Left hindlimb (tissue), 1 donor: ENCODE measurements at places on chromosomes 3 and 15.

- no peak for DNase-seq
Observed at GRCh38 chr3:144989807-144990206, 1018.2 kb downstream of the DIPK2A start.

- peak; percentile 88 for DNase-seq
Observed at GRCh38 chr15:89654847-89655805, at the start of gene KIF7. KIF7 (minus strand) TSS chr15:89655467; CDS start chr15:89652930, 2,537 bp downstream.

GRCh38 chr3:5437783-5438323 lies 250.3 kb downstream of the EDEM1 start:
- DNase-seq: no peak

- no peak for DNase-seq
Observed at GRCh38 chr3:160302806-160303205, 77.6 kb downstream of the C3orf80 start.

DNA sequence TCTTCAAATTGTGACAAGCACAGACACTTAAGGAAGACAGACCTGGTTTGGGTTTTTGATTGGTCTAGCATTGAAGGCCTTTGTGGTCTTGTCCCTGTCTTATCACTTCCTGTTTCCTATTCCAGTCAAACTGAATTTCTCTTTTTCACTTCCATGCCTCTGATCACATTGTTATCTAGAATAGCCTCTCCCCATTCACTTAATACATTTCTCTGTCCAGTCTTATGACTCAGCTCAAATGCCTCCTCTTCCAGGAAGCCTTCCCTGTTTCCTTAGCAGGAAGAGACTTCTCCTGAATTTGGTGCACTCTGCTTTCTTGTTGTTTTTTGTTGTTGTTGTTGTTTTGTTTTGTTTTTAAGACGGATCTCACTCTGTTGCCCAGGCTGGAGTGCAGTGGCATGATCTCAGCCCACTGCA lies 45.5 kb downstream of the LIMD1 start:
- no peak for DNase-seq

- no peak for DNase-seq
Observed at GRCh38 chr3:112302881-112303763, 9.1 kb upstream of the SLC9C1 start.

GRCh38 chr3:40045051-40045450 lies 235.6 kb downstream of the MYRIP start:
- DNase-seq: no peak

GRCh38 chr3:16789344-16790120 lies 95.2 kb upstream of the PLCL2 start:
- no peak for DNase-seq

- no peak for DNase-seq
Observed at GRCh38 chr3:85594676-85595075, 635.9 kb downstream of the CADM2 start.

DNA sequence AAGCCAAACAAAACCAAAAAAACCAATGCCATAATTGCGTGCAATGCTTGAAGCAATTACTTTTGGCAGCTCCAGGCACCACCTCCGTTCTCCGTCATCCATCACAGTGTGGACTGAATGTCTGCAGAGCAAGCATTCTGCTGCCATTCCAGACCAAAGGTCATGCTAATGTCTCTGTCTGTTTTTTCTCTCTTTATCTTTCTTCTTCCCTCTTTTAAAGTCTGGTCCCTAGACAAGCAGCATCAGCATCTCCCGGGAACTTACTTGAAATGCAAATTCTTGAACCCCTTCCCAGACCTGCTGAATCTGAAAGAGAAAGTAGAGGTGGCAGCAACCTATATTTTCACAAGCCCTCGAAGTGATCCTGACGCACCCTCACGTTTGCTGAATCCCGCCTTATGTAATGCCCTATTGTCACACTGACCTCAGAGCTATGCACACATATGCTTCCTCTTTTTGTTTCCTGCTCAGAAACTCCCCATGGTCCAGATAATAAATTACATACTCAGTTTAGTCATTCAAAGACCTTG lies 297.3 kb upstream of the PROK2 start:
- no peak for DNase-seq

- no peak for DNase-seq
Observed at GRCh38 chr3:69944931-69945493, 54.5 kb upstream of the SAMMSON start.

DNA sequence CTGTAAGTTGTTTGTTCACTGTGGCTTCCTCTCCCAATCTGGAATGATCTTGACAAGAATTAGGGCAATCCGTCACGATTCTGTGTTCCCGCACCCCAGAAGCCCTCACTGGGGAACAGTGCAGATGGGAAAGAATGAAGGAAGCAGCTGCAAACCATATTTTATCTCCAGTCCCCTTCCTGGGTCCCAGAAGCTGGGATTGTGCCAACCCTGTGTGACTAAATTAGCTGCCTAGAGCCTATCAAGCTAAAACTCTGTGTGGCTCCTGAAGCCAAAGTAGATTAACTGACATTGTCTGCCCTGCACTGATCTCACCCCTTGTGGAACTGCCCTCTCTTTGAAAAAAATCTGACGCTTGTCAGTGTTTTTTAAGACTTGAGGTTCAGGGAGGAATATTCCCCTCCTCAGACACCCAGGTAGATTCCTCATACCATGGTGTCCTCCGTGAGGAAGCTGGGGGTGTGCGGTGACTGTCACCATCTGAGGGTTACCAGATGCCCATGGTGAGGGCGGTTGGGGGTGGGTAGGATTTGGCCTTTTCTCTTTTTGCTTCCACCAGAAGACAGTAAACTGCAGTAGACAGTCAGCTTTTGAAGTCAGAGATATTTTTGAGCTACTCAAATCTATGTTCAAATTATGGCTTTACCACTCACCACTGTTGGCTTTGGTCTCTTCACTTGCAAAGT lies 358.3 kb upstream of the TPM1 start:
- DNase-seq: peak; percentile 54

GRCh38 chr3:52533623-52534280 lies at the start of gene NT5DC2:
NT5DC2 (minus strand) TSS chr3:52533857; CDS start chr3:52533737, 120 bp downstream.
- DNase-seq: peak; percentile 85

DNA sequence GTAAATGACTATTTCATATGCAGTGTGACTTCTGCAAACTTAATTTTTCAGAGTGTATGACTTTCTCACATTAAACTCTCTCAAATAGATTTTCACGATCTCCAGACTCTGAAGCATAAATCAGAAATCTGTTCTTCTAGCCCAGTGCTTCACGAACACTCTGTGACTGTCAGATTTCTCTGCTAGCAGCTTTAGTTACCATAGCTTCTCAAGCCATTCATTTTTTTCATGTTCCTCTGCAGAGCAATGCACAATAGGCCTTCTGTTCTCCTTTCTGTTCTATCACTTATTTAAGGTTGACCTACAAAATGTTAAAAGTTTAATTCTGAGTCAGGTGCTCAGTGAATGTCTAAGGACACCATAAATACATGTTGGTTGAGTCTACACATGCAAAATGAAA lies 1102.2 kb downstream of the TUSC7 start:
- DNase-seq: no peak

GRCh38 chr15:84811151-84811550 lies 6.0 kb upstream of the ALPK3 start:
- DNase-seq: no peak

- no peak for DNase-seq
Observed at GRCh38 chr3:131326307-131326706, 55.3 kb upstream of the NUDT16 start.

DNA sequence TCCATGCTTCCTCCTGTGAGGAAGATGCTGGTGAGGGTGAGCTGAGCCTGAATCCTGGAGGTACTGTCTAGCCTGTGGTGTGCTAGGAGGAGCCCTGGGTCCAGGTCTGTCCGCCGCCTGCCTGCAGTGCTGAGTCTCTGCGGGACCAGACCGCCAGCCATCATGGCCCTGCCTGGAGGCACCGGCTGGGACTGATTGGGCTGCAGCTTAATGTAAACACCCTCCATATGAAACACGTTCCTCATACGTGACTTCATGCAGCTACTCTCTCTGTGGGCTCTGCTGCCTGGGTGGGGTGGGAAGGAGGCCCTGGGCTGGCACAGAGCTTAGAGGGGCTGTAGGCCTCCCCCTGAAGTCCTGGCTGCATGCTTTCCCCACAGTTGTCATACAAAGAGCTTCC lies 67.4 kb downstream of the FBLN2 start:
- DNase-seq: no peak

GRCh38 chr15:53159458-53159857 lies 369.3 kb upstream of the ONECUT1 start:
- DNase-seq: no peak

DNA sequence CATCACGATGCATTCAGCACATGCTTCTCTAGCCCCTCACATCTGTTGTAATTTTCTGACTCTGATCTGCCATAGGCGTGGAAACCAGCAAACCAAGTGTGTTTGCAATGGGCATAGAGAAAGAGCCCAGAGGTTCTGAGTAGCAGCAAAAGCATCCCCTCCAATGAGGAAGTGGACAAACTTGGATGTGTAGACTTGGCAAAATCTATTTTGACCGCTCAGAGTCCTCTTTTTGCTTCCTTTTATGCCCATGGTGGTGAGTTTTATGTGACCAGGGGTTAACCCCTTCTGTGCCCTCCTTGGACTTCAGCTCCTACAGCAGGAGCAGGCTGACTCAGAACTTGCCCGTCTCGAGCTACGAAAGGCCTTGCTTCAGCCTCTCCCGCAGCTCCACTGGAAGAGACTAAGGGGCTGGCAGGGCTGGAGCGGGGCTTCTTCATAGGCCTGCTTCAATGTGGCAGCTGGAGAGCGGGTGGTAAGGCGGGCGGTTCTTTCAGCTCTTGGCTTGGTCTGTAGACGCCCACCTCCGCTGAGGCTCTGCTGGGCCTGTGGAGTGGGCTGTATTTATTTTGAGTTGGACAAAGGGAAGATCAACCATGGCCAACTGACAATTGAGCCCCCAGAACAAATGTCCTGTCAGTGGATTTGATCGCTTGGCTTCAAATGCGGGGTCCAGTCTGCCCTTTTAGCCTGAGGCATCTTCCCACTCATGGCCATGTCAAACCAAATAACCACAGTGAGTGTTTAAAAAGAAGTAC lies 6.5 kb upstream of the ETV5 start:
- DNase-seq: no peak

- no peak for DNase-seq
Observed at GRCh38 chr3:144119633-144120032, 148.0 kb downstream of the DIPK2A start.

GRCh38 chr15:41683955-41684354 lies 23.8 kb downstream of the MGA start:
- no peak for DNase-seq

DNA sequence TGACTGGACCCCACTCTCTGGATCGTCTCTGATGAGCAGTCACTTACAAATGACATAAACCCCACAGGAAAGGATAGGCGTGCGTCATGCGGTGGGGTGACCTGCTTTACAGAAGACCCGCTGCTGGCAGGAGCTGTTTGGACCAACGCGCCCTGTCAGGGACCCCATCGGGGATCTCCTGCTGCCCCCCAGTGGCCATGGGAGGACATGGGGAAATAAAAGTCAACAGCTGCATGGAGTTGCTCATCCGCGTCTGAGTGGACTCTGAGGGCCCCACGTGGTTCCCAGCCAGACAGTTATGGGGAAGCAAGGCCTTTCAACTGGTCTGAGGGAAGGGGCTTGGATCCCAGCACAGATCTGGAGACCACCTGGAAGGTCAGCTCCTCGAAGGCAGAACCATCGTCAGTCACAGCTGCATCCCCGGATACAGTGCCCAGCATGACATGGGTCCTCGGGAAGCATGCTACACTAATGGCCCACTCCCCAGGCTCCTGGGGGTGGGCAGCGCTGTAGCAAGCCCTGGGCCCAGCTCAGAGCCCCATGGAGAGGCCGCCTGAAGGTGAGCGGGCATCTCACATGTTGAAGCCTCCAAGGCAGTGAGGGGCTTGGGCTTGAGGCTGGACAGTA lies 32.1 kb downstream of the PTH1R start:
- peak; percentile 92 for DNase-seq

DNA sequence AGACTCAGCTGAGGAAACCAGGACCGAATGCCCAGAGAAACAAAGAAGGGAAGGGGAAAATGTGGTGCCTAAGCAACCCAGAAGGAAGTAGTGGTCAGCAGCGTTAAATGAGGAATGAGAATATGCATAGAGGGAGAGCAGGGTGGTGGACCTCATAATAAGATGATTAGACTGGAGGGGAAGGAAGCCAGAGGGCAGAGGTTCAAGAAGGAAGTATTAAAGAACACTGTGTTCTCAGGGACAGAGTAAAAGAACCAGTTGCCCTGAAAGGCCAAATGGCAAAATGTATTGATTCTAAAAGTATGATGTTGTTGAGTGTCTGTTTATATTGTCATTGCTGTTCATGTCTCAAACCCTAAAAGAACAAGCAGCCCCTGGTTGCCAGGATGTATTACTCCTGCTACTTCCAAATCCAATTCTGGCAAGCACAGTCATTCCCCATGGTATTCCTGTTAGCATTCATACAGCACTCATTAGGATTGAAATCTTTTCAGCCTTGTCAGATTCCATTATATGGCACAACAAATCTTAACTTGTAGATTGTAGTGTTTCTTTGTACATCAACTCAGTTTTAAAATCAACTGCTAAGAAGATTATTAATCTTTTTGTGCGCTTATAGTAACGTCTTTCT lies 23.4 kb downstream of the P2RY1 start:
- no peak for DNase-seq

DNA sequence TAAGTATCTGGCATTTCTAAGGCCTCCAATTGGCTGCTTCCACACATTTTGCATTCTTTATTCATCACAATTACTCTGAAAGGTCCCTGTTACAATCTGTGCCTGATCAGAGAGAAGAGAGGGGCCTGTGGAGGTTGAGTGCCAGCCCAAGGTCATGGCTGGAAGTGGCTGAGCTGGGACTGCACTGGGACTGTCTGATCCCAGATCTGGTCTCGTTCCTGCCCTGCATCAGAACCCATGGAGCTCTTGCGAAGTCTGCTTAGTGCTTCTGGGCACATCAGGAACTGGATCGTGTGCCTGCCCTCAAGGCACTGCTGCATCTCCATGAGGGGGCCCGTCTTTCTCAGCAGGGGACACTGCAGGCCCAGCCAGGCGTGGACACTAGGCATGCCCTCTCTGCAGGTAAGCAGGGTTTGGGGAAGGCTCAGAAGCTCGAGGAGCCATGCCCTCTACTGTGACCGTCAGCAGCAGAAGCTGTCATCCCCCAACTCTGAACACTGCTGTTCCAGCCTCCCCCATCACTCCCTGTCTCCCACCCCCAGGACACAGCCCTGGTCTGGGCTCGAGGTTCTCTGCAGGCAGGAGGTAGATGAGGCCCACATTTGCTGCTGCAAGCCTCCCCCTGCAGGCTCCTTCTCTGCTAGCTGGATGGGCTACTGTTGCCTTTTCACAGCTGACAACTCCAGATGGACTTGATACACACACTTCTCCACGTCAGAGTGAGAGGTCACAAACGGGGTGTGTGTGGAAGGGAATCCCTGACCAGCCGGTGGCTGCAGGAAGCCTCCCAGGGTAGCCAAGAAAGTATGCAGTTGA lies 96.5 kb upstream of the PRR23E start:
- no peak for DNase-seq

DNA sequence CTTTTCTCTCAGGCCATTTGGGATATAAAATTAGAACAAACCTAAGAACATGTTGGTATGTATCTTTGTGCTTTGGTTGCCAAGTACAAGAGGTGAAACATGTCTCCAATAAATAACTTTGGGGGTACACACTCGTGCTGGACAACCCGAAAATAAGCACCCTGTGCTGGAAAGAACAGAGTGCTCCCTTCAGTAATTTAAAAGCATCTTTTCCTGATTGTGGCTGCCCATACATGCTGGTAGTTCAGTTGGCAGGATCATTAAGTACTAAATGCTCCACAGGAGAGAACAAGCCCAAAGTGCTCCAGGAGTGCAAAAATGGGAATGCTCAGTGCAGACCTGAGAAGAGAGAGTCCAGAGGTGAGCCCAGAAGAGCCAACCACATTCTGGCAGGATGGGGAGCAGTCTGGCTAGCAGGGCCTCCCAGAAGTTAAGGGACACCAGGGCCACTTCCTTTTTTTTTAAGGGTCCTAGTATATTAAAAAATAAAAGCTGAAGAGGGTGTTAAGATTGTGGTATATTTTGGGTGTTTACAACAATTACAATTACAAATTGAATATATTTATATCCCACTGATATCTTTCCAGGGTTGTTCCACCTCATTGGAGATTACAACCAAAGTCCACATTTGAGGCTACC lies 48.6 kb upstream of the SSR3 start:
- no peak for DNase-seq
